Eye (tissue), 1 donor: ENCODE measurements at places on chromosomes 4 and X.

- DNase-seq, result no peak
Observed at GRCh38 chr4:8293131-8293975, 23.8 kb downstream of the HTRA3 start.

- peak; percentile 29 for DNase-seq
Observed at GRCh38 chr4:23887989-23888388, 1.9 kb downstream of the PPARGC1A start.

GRCh38 chr4:108941904-108942430 is 179.1 kb upstream of the ETNPPL start:
- DNase-seq, result peak; percentile 71

DNA sequence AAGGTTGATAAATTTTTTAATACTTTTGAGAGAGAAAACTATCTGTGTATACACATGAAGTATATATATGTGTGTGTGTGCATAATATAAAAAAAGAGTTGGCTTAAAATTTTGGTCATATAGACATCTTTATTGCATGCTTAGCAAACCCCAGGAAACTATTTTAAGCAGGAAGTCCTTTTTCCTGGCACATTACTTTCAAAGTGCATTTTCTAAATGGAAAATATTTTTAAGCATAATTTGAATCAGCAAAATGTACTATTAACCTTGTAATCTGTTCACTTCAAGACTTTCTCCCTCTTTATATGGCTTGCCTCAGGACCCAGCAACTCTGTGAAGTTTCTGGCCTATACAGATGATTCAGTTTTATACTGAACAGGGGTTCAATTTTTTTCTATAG is 106.3 kb downstream of the CDS1 start:
- DNase-seq, result no peak

- no peak for DNase-seq
Observed at GRCh38 chrX:114924423-114924822, 93.0 kb downstream of the IL13RA2 start.
